ENCODE measurements at places on chromosomes 3 and 15.

GRCh38 chr15:89556413-89557262, 18.6 kb upstream of the TICRR start:
- peak; percentile 81 for DNase-seq

DNA sequence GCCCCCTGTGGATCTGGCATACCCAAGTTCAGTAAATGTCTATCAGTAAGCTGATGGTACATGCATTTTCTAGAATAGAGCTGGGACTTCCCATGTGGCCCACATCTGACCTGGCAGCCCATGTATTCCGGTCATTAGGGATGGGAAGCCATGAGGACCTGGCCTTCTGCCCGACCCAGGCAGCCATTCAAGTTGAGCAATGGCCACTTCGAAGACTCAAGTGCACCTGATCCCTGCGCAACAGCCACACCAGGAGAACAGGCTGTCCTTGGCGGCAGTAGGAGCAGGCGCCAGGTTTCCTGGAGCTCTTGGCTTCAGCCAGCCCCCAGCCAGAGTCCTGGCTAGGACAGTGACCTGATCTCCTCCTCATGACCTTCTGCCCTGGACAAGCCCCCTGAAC, 14.6 kb downstream of the HEMK1 start:
- DNase-seq: no peak

- DNase-seq: no peak
These were observed 101.9 kb upstream of the GALNT15 start for GRCh38 chr3:16072420-16073110.

GRCh38 chr15:87200149-87200548, 1056.4 kb downstream of the NTRK3 start:
- DNase-seq: no peak

- DNase-seq: no peak
These were observed 35.7 kb downstream of the CCNB2 start for GRCh38 chr15:59140422-59141226.

DNA sequence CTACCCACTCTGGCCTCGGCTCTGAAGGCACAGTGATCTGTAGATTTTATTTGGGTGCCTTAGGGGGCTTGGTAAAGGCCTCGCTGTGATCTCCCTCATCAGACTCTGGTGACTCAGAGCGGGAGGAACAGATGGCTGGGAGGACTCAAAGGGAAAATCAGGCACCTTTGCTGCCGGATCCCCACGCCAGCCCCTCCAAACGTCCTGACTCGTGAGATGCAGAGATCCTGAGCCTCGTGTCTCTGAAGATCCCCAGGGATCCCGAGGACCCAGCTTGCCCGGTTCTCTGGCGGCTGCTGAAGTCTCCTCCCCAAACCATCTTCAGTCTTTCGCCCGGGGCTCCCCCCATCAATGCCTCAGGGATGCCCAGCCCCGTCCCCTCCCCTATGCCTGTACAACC, 32.8 kb downstream of the MUC20 start:
- no peak for DNase-seq

DNA sequence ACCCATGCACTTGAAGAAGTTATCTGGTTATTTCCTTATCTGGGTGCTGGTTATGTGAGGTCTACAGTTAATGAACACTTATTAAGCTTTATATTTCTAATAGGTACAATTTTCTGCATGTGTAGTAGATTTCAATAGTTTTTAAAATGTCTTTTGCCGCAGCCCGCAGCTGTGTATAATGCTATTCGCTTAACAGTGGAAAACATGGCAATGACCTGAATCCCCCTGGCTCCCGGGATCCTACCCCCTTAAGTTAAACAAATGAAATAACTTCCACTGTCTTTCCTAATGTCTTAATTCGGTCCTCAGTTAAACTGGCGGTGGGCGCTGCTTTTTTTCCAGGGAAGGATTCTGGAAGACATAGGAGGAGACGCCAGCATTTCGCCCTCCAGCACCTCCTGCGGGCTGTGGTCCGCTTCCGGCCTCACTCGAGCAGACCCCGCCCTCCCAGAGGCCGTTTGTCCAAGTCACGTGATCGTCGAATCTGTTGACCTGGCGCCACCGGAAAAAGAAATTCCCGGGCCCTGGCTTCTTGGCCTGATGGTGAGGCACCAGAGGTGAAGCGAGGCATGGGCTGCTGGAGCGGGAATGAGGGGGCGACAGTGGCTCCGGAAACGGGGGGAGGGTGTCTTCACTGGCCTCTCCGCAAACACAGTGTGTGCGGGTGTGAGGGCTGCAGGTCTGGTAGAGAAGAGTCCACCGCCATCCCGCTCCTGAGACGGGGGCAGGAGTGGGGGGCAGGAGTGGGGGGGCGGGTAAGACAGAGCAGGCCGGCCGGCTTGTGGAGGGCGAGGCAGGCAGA, 45.6 kb upstream of the CSPG4 start:
- peak; percentile 72 for DNase-seq

GRCh38 chr3:115616461-115616860, 6.8 kb upstream of the GAP43 start:
- no peak for DNase-seq

DNA sequence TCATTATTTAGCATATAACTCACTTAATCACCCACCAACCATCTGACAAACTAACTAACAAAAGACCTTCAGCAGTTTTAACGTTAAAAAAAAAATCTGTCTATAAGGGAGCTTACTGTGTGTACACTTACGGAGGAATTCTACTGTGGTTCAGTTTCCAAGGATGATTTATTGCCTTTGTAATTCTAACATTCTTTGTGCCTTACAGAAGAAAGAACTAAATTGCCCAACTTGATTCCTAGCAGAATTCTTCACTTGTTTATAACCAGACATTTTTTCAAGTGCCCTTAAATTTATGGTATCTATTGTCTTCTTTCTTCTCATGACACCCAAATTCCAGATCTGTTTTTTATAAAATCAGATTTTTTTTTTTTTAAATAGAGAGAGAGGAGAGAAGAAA, 119.7 kb upstream of the IGSF10 start:
- DNase-seq: no peak

DNA sequence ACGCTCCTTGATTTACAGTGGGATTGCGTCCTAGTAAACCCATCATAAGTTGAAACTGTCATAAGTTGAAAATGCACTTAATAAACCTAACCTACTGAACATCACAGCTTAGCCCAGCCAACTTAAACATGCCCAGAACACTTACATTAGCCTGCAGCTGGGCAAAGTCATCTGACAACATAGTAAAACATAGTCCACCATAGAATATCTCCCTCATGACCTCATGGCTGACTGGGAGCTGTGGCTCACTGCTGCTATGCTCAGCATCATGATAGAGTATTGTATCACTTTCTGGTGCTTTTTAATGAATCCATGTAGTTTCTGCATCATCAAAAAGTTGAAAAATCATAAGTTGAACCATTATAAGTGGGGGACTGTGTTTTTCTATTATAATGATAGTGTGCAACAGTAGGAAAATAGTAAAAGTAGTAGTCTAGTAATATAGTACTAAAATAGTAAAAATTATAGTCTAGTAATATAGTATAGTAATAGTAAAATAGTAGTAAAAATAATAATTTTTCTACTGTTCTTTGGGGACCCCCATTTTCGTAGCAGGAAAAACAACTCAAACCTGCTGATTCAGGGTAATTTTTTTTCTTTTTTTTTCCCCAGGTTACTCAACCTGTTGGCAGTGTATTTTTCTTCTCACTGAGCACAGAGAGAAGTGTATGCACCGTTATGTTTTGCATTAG, 233.5 kb downstream of the MYRIP start:
- DNase-seq: no peak

DNA sequence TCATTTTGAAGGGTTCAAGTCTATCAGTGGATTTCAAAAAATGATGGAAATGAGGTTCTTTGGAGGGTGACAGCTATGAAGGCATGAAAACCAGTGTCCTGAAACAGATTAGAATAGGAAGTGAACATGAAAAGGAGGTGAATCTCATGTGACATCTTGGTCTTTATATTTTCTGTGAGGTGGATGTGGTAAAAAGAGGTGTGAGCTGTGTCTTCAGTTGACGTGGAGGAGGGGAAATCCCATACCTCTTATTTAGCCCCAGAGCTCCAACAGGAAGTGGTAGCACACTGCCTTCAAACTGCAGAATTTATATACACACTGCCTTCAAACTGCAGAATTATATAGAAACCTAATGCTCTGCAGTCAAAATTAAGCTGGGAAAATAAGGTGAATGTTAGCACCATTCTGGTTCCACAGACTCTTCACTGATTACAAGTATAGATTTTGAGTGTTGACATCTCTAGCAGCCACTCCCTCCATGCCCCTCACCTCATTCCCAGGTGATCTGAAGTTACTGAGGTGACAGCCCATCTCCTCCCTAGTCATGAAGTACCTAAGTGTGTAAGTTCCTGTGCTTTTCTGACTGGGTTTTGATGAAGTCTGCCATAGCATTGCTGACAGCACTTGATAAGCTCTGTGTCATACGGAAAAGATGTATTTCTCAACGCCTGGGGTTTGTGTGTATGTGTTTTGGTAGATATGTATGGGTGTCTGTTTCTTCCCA, 2.7 kb downstream of the RAB8B start:
- DNase-seq: no peak

- no peak for DNase-seq
These were observed 1.0 kb downstream of the LIMD1 start for GRCh38 chr3:45595364-45596195.

GRCh38 chr3:70565861-70566260, 253.4 kb upstream of the MDFIC2 start:
- no peak for DNase-seq

- DNase-seq: no peak
These were observed 59.2 kb downstream of the PIAS1 start for GRCh38 chr15:68113273-68113672.

- DNase-seq: no peak
These were observed 18.9 kb downstream of the COLQ start for GRCh38 chr3:15502616-15503015.

All from LoVo (cell line).